ENCODE measurements at places on chromosomes 16 and 17.

GRCh38 chr17:78583091-78583490 is 5.9 kb upstream of the DNAH17 start:
- no peak for DNase-seq

- no peak for DNase-seq
Measured at GRCh38 chr16:77581706-77582105, 140.6 kb upstream of the NUDT7 start.

GRCh38 chr16:57051696-57052228 is 40.6 kb upstream of the CPNE2 start:
- DNase-seq: no peak

GRCh38 chr16:77574867-77575624 is 140.2 kb upstream of the ADAMTS18 start:
- no peak for DNase-seq

- no peak for DNase-seq
Measured at GRCh38 chr16:55133654-55134053, 190.3 kb upstream of the IRX6 start.

Data from SW 1271 (cell line).